ENCODE measurements at places on chromosomes 1 and 21.

DNA sequence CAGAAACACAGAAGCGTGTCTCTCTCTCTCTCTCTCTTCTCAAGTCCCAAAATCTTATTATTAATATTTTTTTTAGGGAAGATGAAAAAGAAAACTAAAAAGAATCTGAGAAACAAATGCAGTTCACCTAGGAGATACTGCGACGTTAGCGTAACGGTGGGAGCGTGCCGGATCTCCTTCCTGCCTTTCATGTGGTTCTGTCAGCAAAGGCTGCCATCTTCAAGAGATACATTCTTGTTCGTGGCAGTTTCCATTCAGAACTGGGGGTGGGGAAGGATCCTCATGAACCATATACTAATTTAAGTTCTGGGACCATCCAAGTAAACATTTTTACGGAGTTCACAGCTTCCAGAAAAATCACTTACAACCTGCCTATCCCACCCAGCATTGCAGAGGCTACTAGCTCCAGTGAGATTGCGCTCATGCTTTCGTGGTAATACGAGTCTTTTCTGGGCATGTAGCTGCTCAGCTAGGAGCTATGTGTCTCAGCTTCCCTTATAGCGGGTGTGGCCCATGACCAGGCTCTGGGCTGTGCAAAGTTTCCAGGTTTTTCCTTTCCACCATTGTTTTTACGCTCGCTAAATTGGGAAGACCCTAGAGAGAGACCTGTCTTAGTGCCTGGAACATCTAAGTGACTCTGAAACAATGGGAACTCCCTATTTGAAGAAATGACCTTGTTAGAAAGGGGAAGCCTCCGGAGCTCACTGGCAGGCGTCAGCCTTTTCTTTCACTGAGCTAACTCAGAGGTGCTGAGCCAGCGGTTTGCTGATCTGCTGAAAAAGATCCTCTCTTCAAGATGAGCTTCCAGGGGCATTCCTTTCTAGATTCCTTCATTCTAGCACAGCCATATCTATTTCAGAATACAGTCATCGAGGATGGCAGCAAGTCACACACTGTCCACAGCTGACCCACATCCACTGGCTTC lies 17.3 kb downstream of the SLAMF1 start:
- DNase-seq: no peak

GRCh38 chr1:184929711-184930202 lies 44.6 kb downstream of the NIBAN1 start:
- DNase-seq: no peak

DNA sequence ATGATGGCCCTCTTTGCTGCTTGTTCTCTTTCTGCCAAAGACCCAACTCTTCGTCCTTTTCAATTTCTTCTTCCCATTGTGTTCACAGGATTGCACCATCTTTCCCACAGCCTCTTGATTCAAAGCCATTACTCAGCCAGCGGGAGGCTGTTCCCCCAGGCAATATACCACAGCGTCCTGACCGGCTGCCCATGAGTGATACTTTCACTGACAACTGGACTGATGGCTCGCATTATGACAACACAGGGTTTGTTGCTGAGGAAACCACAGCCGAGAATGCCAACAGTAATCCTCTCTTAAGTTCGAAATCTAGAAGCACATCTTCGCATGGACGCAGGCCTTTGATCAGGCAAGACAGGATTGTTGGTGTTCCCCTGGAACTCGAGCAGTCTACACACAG lies 167.4 kb downstream of the LRRC40 start:
- DNase-seq: no peak

DNA sequence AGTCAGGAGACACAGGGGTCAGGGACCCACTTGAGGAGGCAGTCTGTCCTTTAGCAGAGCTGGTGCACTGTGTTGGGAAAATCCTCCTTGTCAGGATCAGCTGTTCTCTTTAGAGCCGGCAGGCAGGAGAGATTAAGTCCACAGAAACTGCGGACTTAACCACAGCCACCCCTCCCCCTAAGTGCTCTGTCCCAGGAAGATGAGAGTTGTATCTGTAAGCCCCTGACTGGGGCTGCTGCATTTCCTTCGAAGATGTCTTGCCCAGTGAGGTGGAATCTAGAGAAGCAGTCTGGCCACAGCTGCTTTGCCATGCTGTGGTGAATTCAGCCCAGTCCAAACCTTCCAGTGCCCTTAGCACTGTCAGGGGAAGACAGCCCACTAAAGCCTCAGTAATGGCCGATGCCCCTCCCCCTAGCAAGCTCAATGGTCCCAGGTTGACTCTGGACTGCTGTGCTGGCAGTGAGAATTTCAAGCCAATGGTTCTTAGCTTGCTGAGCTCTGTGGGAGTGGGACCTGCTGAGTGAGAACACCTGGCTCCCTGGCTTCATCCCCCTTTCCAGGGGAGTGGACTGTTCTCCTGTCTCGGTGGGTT lies 172.8 kb downstream of the ST6GALNAC3 start:
- no peak for DNase-seq

GRCh38 chr1:29439615-29440014 lies 203.3 kb downstream of the PTPRU start:
- no peak for DNase-seq

DNA sequence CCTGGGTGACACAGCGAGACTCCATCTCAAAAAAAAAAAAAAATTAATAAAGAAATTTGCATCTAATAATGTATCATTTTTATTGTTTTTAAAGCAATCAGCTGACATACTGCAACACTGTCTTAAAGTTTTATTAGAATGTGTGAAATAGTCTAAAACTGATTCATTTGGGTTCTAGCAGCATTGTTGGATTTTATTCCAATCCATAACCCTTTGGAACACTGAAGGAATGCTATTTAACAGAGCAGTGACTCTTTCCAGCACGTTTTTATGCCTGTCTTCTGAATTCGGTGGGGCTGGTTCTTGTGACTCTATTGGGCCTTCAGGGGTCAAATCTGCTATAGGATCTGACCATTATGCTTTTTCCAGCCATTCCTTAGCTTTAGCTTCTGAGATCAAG lies 18.2 kb upstream of the FMO4 start:
- DNase-seq: no peak

DNA sequence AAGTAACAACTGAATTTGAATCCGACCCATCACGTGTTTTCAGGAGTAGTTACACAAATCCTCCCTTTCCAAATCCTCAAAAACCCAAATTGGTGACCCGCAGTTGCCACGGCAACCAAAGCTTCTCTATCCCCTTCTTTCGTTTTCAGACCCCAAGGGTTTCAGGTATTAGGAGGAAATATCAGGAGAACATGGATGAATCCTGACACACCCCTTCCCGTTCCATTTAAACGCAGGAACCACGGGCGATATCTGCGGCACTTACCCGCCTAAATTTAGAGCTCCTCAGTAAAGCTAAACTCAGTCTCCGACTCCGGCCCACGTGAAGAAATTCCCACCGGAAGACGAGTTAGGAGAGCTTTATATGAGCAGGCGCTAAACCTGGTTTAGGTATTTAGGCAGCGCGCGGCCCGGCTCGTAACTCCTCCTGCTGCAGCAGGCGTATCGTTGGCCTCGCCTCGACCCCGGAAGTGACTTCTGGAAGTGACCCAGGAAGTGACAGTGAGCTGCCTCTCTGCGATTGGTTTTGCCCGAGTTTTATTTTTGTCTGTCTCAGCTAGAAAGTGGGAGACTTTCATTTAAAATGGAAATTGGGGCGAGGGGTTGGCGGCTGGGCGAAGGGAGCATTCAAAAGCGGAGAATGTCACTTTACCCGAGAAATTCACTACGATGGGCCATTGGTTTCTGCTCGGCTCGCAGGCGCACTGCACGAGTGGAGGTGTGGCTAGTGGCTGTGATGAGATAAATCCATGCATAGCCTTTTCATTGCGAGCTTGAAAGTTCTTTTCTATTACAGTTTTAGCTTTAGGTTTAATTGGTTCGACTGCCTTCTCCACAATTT lies at the start of gene TAF1A:
TAF1A (minus strand) TSS at position 472 of the 841 bp plus-strand sequence.
- DNase-seq: peak; percentile 34

DNA sequence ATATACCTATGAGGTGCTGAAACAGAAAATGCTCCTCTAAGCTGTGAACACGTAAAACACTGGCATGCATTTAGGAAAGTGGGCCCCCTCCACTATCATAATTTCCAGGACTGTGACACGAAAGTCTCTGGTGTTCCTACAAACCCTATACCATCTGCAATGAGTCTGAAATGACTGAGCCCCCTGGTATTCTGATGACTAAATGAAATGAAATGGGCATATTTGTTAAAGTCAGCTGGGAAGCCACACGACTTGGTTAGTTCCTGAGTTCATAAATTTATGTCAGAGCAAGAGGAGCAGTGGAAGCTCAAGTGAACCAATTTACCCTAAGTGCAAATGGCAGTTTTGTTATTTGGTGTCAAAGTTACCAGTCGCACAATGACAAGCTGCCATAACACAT lies 182.3 kb downstream of the KCTD3 start:
- DNase-seq: no peak

GRCh38 chr1:34019741-34020552 lies 145.1 kb downstream of the CSMD2 start:
- DNase-seq: no peak

DNA sequence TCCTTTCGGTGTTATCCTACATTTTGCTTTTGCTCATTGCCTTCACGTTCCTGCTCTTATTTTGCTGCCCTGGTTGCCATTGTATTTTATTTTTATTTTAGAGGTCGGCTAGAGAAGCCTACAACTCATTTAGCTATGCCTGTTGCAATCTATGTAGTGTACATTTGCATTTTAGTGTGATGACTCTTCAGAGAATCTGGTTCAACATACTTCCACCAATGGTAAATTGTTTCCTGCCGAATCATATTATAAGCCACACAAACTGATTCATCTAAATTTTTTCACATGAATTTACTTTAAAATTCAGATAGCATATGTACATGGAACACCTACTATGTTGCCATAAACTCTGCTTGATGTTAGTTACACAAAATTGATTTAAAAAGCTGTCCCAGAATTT lies 1596.9 kb downstream of the PLA2G4A start:
- no peak for DNase-seq

DNA sequence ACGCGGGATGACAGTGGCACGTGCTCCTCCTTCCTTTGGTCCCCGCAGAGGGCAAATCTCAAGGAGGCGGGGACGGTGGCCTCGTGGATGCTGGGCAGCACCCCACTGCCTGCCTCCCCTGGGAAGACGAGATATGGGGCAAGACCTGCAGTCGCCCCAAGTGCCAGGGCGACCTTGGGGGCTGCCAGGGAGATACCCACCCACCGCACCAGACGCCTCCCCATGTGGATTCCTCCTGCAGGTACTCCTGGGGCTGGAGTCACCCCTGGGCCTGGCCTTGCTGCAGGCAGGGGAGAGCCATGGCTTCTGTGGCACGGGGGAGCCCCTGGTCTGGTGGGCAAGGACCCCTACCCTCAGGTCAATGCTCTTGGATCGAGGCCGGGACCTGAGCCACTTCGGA lies 5.9 kb upstream of the AURKAIP1 start:
- no peak for DNase-seq

DNA sequence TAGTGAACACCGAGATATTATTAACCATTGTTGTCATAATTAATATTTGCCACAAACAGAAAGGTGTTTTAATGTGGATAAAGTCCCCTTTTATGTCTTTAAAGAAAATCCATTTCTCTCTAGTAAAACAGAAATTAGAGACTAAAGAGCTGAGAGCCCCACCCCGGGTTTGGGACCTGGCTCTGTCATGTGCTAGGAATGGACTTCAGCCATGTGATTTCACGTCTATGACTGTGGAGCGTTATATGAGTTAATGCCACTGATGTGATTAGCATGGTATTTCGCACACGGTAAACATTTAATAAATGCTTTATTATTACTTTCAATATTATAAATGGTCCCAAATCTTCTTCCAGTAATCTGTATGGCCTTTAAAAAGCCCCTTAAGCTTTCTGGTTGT lies 205.0 kb upstream of the NFIA start:
- DNase-seq: no peak

DNA sequence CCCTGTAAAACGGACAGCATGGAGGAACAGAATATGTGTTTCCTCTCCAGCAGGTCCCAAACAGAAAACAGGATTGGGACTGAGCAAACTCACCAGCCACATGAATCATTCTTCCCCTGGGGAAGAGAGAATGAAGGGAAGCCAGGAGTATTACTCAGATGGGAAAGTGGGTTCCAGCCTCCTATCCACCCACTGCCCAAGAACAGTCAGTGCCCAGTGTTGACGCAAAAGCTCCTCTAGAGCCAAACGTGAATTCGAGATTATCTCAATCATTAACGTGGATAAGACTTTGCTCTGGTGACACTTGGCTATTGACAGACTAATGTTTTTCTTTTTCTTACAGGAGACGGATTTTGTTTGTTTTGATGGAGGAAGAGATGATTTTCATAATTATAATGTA lies 9.3 kb downstream of the MIA3 start:
- no peak for DNase-seq

DNA sequence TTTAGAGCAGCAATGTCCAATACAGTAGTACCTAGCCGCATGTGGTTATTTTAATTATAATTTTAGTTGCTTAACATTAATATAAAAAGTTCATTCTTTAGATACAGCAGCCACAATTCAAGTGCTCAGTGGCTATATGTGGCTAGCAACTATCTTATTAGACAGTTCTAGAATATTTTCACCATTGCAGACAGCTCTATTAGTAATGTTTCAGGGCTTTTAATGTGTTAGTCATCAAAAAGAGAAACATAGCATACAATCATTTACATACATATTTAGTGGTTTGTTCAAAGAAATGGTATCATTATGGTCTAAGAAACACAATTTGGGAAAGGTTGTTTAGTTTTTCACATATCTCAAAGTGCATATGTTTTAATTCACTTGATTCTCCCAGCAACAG lies 66.6 kb upstream of the DYNLT5 start:
- DNase-seq: no peak

DNA sequence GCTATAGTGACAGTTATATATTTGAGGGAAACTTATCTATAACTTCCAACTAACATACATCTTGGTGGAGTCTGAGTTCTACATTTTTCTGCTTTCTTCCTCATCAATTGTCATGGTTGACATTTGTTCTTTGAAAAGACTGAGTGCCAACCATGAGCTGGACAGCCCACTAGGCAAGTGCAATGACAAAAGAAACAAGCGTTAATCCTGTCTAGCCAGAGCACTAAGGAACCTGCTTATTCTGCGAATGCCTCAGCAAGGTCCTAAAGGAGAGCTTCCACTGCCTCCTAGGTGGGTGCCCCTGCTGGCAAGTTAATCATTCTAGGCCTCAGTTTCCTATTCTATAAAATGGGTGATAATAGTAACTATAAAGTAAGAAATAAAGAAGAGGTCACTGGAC lies 44.8 kb downstream of the IRF2BP2 start:
- no peak for DNase-seq

DNA sequence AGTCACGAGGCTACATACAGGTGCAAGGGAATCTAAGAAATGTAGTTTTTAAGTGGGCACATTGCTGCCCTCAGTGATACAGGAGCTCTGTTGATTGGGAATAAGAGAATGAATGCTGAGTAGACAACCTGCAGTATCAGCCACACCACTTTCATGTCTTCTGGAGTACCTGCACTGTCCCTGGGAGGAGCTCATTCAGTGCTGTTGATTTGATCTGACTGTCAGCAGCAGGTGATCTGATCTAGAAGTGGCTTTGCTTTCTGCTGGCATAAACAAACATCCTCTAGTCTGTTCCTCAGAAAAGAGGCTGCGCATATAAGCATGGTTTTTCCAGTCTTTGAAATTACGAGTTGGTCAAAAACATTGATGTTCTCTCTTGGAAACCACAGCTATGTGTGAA lies 35.5 kb upstream of the LRRC52 start:
- DNase-seq: no peak

Measured in amygdala (tissue), 56 donors.